ENCODE measurements at places on chromosomes 1 and 21. TPM values are rescaled to one million over a fixed set of nuclear protein-coding genes. Genes with fewer than 3 reads are reported as not detected.

Gene SPRR1B
- not detected for total RNA-seq

DNA sequence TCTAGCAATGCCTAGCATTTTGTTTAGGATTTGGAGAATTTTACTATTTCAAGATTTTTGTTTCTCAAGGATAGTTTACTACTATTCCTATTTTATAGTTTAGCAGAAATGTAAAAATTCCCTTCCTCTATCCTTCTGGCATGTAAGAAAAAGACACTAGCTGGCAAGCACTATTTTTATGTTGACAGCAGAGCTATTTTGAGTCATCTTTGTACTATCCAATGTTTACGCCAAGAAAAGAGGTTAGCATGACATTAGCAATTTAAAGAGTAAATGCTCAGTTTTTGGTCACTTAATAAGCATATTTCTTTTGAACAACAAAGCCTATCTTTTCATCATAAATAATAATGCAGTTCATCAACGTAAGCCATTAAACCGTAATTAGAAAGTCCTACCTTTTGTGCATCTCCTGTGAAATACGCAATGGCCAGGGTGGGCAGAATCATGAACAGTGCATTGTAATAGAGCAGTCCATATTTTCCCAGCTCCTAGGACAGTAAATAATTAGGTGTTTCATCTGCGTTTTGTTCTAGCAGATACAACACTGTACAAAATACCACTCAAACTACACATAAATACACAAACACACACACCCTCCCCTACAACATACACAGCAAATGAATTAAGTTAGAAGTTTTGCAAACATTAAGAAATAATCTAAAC is 12.0 kb downstream of the SLC35D1 start:
- peak; percentile 79 for DNase-seq

DNA sequence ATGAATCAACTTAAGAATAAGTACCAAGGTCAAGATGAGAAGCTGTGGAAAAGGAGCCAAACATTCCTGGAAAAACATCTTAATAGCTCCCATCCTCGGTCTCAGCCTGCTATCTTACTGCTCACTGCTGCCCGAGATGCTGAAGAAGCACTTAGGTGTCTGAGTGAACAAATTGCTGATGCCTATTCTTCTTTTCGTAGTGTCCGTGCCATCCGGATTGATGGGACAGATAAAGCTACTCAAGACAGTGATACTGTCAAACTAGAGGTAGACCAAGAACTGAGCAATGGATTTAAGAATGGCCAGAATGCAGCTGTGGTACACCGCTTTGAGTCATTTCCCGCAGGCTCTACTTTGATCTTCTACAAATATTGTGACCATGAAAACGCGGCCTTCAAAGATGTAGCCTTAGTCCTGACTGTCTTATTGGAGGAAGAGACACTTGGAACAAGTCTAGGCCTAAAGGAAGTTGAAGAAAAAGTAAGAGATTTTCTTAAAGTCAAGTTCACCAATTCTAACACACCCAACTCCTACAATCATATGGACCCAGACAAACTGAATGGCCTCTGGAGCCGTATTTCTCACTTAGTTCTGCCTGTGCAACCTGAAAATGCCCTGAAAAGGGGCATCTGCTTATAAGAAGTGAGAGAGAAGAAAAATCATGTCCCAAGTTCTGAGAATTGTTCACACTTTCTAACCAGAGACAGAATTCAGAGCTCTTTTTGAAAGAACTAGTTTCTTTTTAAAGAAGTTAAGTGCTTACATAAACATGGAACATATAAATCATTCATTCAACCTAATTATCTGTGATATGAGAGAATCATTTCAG is 35.7 kb downstream of the TOR1AIP1 start:
- no peak for DNase-seq

- DNase-seq, result no peak
Observed at GRCh38 chr1:107946794-107947193, 18.2 kb downstream of the VAV3 start.

Gene LAMB3
- total RNA-seq, result 0.72 TPM

DNA sequence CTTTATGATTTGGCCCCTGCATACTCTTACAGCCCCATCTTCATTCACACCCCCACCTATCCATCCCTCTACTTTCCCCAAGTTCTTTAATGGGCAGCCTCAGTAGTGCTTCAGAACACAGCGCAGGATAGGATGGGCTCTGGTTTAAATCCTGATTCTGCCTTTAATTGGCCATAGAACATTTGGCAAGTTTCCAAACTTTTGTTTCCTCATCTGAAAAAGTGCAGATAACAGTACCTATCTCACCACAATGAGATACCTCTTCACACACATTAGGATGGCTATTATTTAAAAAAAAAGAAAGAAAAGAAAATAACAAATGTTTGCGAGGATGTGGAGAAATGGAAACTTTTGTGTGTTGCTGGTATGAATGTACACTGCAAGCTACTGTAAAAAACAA is 142.5 kb upstream of the VANGL1 start:
- DNase-seq, result no peak

DNA sequence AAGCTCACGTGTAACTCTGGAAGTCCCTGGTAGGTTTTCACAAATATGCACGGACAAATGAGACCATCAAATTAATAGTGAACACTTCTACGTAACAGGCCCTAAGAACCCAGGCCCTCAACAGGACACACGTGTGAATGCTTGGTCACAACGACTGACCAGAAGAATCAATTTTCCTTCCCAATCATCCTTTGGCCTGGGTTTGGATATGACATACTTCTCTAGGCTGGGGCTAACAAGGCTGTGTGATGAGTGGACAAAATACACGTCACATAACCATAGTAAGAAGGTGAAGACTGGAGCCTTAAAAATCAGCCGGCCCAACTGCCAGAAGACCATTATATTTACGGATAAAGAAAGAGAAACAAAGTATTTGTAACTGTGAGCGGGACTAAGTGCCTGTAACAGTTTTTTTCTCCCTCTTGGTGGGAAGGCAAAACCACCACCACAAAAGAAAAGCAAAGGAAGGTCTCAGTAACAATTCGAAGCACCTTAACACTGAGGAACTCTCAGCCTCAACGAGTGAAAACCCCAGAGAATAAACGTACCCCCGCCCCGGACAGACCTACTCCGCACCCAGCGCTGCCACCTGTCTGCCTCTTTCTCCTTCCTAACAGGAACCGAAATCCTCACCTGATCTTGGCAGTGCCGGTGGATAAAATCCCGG is 450 bp downstream of the SDE2 start:
- DNase-seq, result peak; percentile 57

DNA sequence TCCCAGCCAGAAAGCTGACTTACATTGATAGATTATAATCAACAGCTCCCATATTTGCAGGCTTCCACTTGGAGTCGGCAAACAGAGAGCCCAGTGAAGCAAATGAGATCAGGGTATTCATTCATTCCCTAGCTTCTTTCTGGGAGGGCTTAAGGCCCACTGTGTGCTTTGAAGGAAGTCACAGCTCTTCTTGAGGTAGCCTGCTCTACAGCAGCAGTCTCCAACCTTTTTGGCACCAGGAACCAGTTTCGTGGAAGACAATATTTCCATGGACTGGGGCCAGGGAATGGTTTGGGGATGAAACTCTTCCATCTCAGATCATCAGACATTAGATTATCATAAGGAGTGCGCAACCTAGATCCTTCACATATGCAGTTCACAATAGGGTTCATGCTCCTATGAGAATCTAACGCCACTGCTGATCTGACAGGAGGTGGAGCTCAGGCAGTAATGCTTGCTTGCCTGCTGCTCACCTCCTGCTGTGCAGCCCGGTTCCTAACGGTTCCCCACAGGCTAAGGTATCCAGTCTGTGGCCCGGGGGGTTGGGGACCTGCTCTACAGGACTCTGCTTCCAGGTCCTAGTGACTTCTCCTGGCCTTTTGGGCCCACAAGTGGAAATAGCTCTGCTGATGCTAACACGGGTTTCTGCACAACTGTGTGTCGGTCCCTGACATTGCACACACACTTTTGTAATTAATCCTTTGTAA is 13.7 kb upstream of the ADAM30 start:
- DNase-seq, result no peak

- DNase-seq, result no peak
Observed at GRCh38 chr1:209302779-209303568, 280.5 kb upstream of the CAMK1G start.

Gene CFAP107
- total RNA-seq, result not detected

DNA sequence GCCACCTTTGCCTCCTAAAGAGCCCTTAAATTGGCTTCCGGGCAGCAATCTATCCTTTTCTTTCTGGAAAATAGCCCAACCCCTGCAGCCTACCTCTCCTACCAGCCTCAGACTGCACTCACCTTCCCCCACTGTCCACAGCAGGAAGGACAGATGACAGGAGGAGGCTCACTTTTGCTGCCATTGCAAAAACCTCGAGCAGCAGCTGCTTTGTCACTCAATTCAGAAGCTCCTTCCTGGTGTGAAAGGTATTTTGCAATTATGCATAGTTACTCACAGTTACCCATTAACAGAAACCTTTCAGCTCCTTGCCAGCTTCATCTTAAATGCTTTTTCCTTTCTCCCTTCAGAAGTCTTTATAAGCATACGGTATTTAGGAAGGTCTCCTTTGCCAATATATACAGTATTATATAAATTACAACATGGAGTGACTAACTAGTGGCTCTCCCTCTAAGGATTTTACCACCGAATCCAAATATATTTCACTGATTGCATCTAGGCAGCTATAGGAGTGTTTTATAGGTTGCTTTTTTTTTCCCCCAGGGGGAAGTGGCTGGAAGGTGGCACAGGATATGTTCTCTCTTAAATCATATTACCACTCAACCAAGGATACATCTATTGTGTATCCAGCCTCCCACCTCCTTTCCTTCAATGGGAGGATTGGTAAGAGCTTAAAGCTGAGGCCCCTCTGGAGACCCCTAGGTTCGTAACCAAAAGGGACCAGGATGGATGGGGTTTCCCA is 142.1 kb upstream of the IPO9 start:
- no peak for DNase-seq

Gene FCGR3B
- total RNA-seq, result not detected

DNA sequence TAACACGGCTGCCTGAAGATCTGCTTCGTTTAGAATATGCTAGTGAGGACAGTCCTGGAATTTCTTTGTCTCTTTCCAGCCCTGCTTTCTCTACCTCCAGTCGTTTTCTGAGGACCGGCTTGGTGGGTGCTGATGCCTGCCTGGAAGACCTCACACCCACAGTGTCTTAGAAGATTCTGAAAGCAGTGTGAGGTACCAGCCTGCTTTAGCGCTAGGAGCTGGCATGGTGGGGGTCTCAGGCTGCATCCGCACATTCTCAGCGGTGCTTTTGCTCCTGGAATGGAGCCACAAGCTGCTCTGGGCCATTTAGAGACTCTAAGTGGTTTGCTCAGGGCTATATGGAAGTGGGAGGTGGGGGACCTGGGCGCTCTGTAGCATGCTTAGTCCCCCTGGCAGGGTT is 61.4 kb downstream of the CD247 start:
- DNase-seq, result no peak

- peak; percentile 72 for DNase-seq
Observed at GRCh38 chr1:53511933-53512806, 53.0 kb downstream of the DMRTB1 start.

Gene HRNR
- not detected for total RNA-seq

Gene FCRLB
- total RNA-seq, result 0.90 TPM

GRCh38 chr1:183296782-183297181 is 110.7 kb downstream of the LAMC2 start:
- no peak for DNase-seq

- DNase-seq, result no peak
Observed at GRCh38 chr1:115194506-115194905, 105.2 kb upstream of the TSPAN2 start.

DNA sequence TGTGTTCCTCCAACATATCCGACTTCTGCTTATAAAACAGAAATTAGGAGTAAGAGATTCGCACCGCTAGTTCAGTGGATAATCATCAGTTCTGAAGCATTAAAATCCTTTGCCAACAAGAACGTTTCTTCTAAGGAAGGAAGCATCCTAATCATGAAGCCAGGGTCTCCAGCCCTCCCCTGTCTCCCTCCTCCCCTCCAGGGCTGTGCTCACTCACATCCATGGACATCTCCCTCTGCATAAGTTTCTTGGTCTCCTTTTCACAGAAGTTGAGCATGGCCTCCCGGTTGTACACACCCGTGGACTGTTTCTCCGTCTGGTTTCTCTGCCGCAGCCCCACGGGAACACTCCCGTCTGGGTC is 505 bp downstream of the LMOD1 start:
- no peak for DNase-seq

DNA sequence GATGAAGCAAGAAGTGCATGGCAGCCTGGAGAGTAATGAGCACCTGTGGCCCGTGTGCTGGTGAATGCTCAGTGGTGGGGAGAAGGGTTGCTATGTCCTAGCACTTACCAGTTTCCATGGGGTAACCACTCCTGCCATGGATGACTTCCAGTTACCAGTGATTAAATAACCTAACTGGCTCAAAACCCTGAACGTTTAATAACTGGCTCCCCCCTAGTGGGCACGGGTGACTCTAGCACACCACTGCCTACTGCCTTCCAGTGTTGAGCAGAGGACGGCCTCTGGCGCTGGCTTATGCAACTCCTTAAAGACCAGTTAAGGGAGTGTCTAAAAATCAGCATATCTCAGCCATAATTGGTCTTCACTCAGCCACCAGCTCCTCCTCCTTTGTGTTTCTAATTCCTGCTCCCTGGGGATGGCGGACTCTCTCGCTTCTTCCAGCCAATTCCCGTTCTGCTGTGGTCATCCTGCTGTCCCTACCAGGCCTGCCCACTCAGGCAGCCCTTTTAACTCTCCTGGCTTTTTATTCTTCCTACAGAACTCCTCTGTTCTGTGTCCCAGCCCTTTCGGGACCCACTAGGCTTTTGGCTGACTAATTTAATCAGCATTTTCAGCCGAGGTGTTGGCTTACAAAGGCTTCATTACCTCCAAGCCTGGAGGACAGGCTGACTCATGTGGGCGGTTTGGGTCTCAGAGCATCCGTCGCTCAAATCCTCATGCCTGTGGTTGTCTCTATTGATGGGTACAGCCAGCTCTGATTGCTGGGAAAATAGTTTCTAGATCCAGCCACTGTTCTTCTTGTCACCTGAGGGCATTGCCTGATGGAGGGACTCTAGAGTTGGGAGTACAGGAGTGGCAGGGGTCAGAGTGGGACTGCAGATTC is 332.4 kb downstream of the CAMTA1 start:
- peak; percentile 94 for DNase-seq

GRCh38 chr1:62263006-62263813 is 56.0 kb downstream of the KANK4 start:
- no peak for DNase-seq

Gene TSACC
- not detected for total RNA-seq

DNA sequence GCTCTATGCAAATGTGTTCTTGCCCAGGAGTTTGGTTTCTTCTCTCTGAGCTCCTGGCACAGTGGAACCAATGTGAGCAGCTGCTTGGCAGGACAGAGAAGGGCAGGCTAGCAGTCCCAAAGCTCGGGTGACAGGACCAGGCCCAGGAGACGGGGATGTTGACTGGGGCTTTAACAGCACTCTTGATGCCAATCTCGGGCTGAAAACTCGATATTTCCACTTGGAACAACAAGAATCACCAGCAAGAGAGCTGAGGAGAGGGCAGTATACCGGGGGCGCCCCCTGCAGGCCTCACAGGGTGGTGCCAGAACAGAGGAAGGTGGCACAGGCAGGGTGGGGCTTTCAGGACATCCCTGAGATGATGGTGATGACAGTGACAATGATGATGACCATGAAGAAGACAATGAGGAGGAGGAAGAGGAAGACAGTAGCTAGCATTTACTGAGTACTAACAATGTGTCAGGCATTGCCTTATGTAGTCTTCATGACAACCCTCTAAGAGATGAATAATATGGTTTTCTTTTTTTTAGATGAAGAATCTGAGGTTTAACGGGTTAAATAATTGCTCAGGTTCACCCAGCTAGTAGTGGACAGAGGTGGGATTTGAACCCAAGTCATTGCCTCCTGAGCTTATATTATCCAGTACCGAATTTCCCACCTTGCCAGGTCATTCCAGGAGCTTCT is 2.7 kb upstream of the KCNJ9 start:
- no peak for DNase-seq

Gene CHAF1B
- total RNA-seq, result 4.7 TPM

GRCh38 chr21:26093122-26093521 is 77.4 kb downstream of the APP start:
- DNase-seq, result peak; percentile 65

Gene PAPPA2
- total RNA-seq, result 0.18 TPM

Measured in IMR-90 (cell line).